ENCODE measurements at places on chromosomes 11 and 22.
A peak's percentile ranks its signal among the peaks of the same experiment; 100 is the strongest.

DNA sequence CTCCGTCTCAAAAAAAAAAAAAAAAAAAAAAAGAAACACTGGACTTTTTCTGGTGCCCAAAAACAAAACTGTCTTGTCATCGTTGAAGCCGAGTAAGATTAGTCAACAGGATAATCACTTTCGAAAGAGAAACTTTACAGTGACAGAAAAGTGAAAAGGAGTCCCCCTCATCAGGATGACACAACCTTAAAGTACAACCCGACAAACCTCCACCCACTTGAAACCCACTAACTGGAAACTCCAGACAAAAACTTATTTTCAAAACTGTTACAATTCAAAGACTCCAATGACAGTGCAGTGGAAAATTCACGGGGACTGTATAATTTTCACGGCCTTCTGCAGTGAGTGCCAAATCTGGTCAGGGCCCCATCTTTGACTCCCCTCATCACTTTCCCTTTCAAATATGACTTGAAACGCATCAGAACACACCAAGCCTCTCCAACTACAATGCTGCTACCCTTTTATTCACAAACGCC, 1.3 kb downstream of the DENND5A start:
- DNase-seq: no peak

- no peak for DNase-seq
Measured at GRCh38 chr11:71305041-71305440, 52.7 kb upstream of the SHANK2 start.

DNA sequence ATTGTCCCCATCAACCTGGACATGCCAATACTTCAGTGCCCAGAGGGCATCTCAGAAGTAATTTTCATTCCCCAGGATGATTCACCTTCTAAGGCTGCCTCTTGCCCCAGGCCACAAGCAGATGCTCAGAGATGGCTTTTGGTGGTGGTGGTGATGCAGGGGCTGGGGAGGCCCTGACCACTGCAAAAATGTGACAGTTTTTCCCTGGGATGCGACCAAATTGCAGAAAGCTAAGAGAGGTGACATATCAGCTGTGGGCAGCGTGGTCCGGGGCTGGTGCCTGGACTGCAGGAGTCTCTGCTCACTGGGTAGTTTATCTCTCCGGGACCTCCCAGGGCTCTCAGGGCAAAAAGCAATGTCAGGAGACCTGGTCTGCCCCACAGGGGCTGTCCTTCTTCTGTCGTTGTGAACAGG, 39.7 kb upstream of the ACCSL start:
- no peak for DNase-seq

DNA sequence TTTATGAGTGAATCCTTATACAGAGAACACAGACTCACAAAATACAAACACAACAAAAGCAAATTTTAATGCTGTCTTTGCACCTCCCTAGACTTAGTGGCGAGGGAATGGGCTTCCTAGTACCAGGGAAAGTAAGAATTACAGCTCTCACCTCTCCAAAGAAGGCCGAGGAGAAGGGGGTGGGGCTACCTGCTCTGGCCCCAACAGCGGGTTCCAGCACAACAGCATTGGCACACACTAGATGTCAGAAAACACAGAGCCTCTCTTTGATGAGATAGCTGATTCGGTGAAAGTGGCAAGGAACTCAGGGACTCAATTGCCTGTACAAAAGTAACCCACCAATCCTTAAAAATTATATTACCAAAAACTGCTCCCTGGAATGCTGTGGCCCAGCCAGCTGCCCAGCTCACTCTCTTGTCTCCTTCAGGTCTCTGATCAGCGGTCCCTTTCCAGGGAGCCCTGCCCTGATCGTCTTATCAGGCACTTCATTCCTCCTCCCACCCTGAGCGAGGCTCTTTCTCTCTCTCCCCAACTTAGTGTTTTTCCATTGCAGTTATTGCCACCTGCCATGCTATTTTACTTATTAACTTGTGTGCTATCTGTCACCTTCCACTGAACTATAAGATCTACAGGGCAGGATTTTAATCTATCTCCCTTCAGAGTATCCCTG, 30.7 kb downstream of the SPON1 start:
- no peak for DNase-seq

DNA sequence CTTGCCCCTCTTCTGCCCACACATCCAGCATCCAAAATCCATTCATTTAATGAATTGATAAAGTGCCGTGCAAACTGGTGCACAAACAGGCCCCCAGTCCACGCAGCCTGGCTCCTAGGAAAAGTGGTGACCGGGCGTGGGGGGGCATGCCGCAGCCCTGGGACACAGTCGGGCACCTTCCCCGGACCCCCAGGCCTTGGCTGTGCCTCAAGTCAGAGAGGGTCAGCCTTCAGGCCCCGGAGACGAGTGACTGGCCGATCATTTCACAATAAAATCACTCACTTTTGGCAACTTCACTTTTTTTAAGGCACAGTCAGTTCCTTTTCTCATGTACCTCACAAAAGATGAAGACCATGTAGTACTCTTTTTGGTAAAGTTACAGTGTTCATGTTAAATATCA, 8.0 kb downstream of the CDPF1 start:
- no peak for DNase-seq

DNA sequence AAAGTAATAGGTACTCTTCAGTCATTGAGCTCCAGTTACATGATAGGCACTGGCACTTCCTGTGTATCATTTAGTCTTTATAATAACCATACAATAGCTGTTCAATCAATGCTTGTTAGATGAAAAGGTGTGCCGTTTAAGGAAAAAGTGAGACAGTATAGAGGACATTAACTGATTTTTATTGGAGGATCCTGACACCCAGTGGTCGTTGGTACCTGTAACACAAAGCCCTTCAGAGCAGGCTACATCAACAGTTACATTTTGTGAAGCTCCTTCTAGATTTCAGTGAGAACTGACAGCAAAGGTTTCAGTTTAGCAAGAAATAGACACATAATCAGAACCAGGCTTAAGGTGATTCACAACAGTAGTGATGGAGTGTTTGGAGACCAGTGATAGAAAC, 44.2 kb downstream of the CCDC81 start:
- no peak for DNase-seq

GRCh38 chr11:83836065-83836464, 549.9 kb upstream of the CCDC90B start:
- no peak for DNase-seq

- no peak for DNase-seq
Measured at GRCh38 chr11:78938971-78939370, 364.3 kb upstream of the NARS2 start.

DNA sequence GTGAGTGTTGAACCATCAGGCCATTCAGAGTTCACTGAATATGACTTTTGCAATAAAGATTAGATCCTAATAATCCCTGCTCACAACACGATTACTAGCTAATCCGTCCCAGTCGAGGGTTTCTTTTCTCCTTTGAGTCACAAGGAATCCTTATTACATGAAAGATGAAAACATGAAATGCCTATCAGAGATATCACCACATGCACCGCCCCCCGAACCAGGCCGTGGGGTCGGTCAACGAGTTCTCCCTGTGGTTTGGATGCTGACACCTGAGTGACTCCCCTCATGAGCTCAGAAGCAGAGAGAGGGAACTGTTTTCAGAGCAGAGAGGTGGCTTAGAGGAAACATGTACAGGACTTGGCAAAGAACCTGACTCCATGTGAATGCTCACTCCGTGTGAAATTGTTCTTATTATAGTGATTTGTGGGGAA, 263.3 kb downstream of the ETS1 start:
- no peak for DNase-seq

DNA sequence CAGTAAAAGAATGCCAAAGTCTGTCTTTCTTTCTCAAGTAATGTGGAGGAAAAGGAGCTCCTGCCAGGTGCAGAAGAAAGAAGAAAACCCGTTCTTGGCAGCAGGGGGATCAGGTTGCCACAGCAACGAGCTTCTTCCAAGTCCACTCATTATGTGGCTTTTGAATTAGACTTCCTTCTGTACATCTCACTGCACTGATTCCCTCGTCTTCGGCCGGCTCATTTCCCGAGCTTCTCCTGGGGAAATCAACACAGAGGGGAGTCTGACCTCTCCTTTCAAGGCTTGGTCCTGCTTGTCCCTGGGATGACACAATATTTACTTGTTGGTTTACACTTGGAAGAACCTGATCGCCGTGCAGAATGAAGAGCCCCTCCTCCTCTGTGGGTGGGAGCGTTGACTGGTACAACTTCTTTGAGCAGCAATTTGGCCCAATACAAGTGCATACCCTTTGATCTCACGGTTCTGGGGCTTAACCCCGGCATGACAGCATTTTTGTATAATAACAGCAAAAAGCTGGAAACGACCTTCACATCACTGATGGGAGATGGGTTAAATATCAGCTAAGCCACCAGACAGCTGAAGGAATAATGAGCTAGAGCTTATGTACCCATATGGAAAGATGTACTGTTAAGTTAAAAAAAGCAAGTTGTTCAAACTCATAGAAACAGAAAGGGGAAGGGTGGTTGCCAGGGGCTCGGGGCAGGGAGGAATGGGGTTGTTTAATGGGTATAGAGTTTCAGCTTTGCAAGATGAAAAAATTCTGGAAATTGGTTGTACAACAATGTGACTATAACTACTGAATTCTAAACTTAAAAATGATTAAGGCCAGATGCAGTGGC, 35.4 kb downstream of the MCHR1 start:
- no peak for DNase-seq

DNA sequence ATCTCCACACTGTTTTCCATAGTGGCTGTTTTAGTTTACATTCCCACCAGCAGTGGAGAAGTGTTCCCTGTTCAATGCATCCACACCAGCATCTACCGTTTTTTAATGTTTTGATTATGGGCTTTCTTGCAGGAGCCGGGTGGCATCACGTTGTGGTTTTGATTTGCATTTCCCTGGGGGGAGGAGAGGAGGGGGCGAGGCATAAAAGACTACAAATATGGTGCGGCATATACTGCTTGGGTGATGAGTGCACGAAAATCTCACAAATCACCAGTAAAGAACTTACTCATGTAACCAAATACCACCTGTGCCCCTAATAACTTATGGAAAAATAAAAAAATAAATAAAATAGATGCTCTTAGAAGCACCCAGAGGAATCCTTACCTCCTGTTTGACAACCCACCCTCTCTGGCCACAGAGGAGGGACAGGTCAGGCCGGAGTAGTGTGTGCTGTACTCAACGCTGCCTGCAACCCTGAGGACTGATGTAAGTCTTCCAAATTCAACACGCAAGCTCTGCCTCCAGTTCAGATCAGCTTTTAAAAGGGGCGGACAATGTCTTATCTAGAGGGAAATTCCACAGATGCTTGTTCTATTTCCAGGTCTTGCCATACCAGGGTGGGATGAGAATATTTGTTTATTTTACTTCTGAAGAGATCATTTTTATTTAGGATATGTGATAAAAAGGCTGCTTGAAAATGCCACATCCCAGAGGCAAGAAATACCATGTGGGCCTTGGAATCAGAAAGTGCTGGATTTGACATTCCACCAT, 329.6 kb upstream of the B3GAT1 start:
- DNase-seq: no peak

- no peak for DNase-seq
Measured at GRCh38 chr22:20032407-20032991, 11.6 kb downstream of the TANGO2 start.

- no peak for DNase-seq
Measured at GRCh38 chr22:50585238-50585637, 2.6 kb upstream of the CHKB start.

DNA sequence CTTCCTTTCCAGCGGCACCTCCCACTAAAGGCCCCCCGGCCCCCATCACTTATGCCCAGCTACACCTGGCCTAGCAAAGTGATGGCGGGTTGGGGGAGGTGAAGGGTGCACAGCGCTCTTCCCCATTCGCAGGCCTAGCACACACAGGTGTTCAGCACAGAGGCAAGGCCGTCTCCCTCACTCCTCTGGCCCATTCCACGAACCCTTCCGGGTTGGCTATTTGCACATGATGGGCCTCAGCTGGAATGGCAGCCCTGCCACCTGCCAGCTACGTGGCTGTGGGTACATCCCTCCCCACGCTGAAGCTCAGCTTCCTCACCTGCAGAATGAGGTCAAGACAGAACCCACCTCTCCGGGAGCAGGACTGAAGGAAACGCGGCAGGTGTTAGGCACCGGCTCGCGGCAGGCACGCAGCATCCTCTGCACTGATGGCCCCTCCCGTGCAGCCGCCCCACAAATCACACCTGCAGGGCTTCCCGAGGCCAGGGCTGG, 4.8 kb downstream of the KIAA0930 start:
- no peak for DNase-seq

- no peak for DNase-seq
Measured at GRCh38 chr22:28369854-28370253, 309.8 kb downstream of the TTC28 start.

- no peak for DNase-seq
Measured at GRCh38 chr22:41382098-41382578, 396 bp downstream of the TEF start.

GRCh38 chr11:74926304-74927030, 22.4 kb downstream of the XRRA1 start:
- DNase-seq: no peak

GRCh38 chr11:57223601-57224000, 13.4 kb downstream of the APLNR start:
- DNase-seq: no peak

DNA sequence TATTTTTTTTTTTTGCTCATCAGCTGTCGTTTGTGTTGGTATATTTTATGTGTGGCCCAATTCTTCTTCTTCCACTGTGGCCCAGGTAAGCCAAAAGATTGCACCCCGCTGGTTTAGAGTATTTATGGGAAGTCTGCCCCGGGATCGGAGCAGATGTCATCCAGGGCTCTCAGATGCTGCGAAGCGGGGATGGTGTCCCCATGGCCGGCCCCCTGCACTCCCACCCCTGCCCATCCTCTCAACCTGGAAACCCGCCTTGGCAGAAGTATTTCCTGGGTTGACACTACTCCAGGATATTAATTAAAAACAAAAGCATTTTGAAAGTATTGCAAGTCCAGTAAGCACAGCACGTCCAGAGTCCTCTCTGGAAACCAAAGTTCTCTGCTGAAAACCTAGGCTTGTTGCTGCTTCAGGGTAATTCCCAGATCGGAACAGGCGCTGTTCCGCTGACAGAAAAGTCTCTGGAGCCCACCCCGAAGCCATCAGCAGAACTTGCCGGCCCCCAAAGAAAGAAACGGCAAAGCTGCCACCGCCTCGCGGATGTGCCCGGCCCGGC, 833 bp downstream of the SCUBE2 start:
- DNase-seq: no peak

- no peak for DNase-seq
Measured at GRCh38 chr11:69472541-69473275, 8.8 kb upstream of the LINC01488 start.

DNA sequence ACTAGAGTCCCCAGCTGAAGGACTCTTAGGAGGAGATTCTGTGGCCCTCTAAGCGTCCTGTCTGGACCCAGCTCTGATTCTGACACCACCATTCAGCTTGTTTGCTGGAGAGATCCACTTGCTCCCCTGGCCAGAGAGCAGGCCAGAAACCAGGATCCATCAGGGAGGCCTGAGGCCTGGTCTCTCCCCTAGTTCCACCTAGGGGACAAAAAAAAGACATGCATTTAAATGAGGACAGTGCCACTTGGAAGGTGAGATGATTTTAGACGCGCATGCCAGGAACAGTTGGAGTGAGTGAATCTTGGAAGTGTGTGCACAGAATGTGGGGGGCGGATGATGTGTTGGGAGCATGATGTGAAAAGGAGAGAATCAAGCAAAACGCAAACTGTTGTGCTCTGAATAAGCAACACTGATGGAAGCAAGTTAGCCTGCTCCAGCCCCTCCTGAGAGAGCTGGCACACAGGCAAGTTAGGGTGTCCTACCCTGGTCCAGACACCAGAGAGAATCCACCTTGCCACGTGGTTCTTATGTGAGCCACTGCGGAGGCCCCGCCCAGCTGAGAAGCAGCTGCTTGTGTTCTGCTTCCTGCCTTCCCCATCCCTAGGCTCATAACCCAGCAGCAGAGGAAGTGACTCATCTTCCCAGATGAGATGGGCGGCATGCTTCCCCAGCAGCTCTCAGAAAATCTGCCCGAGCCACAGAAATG, 8.0 kb upstream of the SLCO2B1 start:
- DNase-seq: peak; percentile 39
